ENCODE measurements at places on chromosomes 2 and 18. TPM values are rescaled to one million over a fixed set of nuclear protein-coding genes. Genes with fewer than 3 reads are reported as not detected.

GRCh38 chr2:27208486-27209050 is 3.3 kb upstream of the ATRAID start:
- no peak for DNase-seq

- no peak for DNase-seq
Observed at GRCh38 chr18:3485153-3486149, 35.5 kb downstream of the TGIF1 start.

DNA sequence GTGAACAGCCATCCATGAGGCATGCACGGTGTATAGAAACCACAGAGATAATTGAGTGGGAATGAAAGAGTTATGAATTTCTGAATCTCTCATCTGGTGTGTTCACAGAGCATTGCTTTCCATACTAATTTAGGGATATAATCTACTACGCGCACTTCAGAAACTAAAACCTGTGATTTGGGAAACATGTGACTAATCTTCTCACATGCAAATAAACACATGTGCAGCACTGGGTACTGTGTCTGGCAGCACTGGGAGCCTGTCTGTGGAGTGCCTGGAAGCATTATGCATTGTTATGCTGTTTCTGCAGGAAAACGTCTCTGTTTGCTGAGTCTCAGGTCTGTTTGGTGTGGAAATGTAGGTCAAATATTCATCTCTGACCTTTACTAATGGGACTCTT is 287.3 kb downstream of the CMPK2 start:
- no peak for DNase-seq

GRCh38 chr2:173218326-173219056 is 136.2 kb upstream of the CDCA7 start:
- no peak for DNase-seq

LRRTM1 gene
- total RNA-seq = 3.8 TPM

TANK gene
- total RNA-seq = 45.9 TPM

MAPK4 gene
- 13.1 TPM for total RNA-seq

GYPC gene
- total RNA-seq = 2.0 TPM

Measured in glutamatergic neuron (in vitro differentiated cells).